CD4-positive, alpha-beta T cell treated with Interleukin-10 for 1 hour (primary cell): ENCODE measurements at places on chromosomes 3 and 15.

- DNase-seq: no peak
These were observed 210.4 kb downstream of the LRTM1 start for GRCh38 chr3:54717506-54717905.

- DNase-seq: no peak
These were observed 12.3 kb downstream of the ARL13B start for GRCh38 chr3:93992207-93992606.

DNA sequence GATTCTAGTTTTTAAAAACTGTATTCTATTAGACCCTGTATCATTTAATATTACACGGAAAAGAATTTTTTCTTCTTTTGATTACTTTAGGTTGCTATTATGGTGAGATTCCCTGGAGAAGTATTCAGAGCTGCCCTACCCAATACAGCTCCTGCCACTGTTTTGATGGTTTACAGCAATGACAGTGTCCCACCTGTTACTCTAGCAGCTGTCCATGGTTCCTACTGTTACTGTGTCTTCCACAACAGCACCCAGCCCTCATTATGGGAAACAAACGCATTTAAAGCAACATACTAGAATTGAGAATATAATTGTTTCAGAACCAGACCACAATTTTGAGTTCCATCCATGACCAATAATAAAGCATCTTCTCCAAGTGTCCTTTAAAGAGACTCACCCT, 450.7 kb downstream of the SHQ1 start:
- DNase-seq: no peak

- DNase-seq: peak; percentile 11
These were observed 131.4 kb upstream of the UBE2E2 start for GRCh38 chr3:23071758-23072157.

DNA sequence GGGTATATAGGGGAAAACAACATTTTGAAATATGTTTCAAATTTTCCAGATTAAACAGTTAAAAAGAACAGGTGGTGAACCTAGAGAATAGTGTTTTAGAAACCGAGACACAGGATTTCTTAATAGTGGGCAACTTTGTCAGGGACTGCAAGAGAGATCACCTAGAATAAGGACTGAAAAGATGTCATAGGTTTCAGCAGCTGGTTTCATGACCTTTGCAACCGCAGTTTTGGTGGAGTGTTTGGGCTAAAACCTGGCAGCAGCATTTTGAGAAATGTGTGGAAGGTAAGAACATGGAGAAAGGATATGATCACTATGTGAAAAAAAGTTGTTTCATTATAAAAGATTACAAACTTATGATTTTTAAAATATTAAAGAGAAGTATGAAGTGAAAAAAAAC, 34.9 kb downstream of the PRKCI start:
- DNase-seq: no peak

GRCh38 chr3:60610441-60611112, 640.7 kb downstream of the FHIT start:
- no peak for DNase-seq

GRCh38 chr3:95424279-95424678, 1361.4 kb downstream of the NSUN3 start:
- DNase-seq: no peak
